ENCODE measurements at places on chromosomes 5 and 9.

DNA sequence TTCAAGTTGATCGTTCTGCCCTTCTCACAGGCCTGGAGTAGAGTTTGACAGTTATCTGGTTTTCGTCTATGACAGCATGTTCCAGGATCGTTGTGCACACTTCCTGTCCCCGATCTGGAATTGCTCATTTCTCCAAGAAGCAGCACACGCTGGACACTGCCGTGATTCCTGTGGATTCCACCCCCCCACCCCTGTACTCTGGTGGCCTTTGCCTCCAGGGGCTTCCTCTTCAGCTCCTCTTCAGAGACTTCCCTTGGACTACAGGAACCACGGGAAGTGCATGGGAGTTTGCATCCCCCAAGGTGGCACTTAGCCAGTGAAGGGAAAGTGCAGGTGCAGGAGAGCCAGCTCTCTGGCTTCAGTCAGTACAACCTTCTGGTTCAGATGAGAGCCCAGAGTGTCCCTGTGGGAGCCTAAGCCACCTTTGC lies 160.7 kb downstream of the CACNA1B start:
- DNase-seq = no peak

- no peak for DNase-seq
Measured at GRCh38 chr9:137707361-137707760, 88.6 kb downstream of the EHMT1 start.

- DNase-seq = no peak
Measured at GRCh38 chr9:21580636-21581378, 98.7 kb upstream of the IFNE start.

GRCh38 chr9:120931231-120932085 lies 4.9 kb upstream of the TRAF1 start:
- DNase-seq = no peak

DNA sequence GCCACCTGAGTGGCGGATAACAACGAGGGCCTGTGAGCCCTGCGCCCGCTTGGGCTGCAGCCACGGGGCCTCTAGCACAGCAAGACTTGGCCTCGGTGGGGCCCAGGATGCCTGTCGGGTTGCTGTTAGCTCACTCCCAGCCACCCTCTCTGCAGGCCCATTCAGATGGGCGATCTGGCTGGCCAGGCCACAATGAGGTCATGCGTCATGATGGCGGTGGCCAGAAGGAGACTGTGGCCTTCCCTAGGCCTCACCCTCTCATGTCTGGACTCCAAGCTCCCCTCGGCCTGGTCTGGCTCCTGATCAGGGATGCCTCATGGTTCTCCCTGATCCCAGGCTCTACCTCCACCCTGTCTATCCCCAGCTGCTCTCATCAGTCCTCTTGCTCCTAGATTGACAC lies 19.0 kb upstream of the TCOF1 start:
- DNase-seq = no peak

- no peak for DNase-seq
Measured at GRCh38 chr5:33806738-33807442, 84.9 kb downstream of the ADAMTS12 start.

GRCh38 chr5:169875091-169875728 lies 105.1 kb downstream of the INSYN2B start:
- DNase-seq = no peak

GRCh38 chr5:109614981-109615380 lies 74.7 kb upstream of the MAN2A1 start:
- DNase-seq = no peak

DNA sequence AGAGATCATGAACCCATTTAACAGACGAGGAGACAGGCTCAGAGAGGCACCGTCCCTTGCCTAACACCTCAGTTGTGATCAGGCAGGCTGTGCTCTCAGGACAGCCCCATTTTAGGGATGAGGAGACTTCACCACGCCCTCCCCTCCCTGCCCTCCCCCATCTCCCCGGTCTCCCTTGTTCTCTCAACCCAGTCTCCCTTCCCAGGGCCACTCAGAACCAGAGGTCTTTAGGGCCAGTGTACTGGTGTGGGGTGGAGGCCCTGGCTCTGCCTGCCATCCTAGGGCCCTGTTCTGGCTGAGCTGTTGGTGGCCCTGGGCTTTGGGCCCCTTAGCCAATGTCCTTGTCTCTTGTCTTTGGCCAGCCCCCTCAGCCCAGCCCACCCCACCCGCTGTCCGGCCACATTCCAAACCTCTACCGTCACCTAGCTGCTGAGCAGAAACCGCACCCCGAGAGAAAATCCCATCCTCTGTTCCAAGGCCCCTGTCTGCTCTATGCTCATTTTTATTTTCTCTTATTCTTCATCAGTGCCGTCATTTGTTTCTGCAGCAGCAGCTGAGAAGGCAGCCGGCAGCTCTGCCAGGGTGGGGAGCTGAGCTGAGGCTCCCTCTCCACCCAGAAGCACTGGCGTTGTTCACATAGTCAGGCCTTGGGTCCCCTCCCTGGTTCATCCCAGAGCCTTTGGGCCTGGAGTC lies 33.9 kb downstream of the OLFML2A start:
- DNase-seq = no peak

DNA sequence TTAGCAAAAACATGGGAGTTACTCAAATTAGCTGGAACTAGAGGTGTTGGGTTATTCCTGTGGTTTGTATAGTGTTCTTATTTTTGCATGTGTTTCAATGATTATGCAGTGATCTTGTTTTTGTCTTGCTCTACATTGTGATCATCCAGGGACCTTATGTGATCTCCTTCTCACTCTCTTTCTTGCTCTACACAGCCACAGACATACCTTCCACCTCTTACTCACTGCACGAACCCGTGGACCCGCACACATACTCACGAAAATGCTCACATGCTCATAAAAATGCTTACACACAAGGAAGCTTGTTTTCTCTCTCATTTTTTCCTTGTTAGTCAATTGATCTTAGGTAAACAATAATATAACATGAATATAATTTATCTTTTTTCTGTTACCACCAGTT lies 187.1 kb downstream of the KDM4C start:
- no peak for DNase-seq

DNA sequence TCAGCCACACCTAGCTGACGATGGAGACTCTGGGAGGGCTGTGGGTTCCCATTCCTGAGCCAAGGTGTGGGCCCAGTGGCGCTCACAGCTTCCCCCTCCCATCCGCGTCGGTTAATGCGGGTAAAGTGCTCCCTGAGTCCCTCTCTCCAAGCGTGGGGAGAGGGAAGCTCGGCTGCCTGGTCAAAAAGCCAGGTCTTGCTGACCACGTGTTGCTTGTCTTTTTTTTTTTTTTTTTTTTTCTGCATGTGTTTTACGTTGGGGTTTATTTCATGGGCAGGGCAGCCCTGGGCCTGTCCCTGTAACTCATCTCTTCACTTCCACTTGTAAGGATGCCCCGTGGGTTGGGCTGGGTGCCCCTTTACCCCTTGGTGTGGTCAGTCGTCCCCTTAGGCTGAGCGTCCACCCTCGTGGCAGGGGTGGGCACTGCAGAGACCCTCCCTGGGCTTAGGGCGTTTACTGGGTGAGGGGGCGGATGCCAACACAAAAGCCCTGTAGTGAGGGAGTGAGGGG lies 11.9 kb downstream of the NKD2 start:
- no peak for DNase-seq

DNA sequence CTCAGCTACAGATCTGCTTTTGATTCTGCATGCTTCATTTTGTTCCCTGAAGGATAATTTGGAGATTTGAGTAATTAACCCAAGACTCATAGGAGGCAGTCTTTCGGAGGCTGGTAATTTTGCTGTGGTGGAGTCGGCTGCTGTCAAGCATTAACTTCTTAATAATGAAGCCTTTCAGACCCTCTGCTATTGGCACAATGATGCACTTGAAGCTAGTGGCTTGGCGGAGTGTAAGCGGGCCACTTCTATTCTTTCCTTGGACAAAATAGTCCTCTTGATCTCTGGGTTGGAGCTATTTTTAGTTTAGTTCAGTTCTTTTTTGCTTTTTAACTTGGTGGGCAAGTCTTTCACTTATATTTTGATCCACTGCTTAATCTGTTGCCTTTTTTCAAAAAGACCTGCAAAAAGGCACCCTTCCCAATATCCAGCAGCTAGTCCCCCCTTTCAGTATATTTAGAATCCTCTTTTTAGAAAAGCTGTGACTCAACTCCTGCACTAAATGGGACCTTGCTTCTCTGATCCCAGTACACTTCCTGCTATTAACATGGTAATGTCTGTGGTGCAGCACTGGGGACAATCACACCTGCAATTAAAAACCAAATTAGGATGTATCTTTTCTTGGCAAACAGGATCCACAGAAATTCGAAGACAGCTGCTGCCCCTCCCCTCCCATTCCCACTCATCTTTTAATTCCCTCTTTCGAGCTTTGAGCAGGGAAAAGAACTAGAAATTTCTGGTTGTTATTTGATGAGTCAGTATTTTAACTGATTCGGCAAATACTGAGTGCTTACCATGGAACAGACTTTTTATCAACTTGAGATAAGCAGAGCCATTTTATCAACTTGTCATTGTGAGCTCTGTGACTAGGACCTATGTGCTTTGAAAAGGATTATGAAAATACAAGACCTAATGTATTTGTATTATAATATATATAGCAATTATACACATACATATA lies 169.4 kb upstream of the ANKRD55 start:
- no peak for DNase-seq

- no peak for DNase-seq
Measured at GRCh38 chr9:98164912-98165311, 27.5 kb downstream of the CORO2A start.

DNA sequence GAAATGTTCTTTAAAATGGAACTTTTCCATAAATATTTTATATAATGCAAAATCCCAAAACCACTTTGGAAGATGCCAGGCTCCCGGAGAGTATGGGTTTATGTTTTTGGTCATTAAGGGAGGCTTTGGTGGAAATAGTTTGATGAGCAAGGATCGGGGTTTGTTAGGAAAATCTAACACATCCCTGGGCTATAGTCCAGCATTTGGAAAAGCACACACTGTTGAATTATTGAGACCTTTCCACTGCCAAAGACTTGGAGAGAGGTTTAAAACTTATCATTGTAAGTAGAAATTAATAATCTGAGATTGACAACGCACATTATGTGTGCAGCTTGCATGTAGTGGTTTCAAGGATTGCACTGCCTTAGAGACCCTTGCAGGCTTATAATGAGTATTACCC lies 156.3 kb downstream of the PARP8 start:
- no peak for DNase-seq

DNA sequence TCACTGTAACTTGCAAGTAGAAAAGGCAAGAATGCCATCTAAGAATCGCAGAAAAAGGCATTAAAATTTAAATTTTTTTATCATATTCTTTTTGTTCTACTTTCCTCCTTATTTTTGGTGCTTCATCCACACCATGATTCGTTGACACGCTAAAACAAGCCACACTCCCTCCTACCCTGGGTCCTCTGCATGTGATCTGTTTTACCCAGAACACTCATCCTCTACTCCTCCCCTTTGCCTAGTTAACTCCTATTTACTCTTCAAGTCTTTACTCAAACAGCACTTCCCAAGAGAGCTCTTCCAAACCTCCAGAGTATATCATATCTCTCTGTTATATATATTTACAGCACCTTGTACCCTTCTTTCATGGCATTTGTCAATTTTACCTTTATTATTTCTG lies 61.4 kb upstream of the SRP19 start:
- no peak for DNase-seq

DNA sequence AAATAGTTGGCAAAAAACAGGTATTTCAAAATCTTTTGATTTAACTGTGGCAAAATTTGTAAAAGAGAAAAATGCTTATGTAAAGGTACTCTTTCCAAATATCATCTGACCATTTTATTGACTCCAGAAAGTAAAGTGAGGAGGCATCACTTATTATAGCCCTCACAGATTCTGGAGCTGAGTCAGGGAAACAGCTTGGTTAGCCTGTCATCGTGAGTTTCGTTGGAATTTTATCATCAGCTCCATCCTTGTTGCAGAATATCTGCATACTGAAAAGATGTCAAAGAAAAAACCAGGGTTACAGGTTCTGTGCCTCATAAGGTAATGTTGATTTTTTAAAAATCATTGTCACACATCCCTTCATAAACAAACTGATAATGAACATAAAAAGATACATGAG lies 74.8 kb downstream of the CDH6 start:
- DNase-seq = no peak

DNA sequence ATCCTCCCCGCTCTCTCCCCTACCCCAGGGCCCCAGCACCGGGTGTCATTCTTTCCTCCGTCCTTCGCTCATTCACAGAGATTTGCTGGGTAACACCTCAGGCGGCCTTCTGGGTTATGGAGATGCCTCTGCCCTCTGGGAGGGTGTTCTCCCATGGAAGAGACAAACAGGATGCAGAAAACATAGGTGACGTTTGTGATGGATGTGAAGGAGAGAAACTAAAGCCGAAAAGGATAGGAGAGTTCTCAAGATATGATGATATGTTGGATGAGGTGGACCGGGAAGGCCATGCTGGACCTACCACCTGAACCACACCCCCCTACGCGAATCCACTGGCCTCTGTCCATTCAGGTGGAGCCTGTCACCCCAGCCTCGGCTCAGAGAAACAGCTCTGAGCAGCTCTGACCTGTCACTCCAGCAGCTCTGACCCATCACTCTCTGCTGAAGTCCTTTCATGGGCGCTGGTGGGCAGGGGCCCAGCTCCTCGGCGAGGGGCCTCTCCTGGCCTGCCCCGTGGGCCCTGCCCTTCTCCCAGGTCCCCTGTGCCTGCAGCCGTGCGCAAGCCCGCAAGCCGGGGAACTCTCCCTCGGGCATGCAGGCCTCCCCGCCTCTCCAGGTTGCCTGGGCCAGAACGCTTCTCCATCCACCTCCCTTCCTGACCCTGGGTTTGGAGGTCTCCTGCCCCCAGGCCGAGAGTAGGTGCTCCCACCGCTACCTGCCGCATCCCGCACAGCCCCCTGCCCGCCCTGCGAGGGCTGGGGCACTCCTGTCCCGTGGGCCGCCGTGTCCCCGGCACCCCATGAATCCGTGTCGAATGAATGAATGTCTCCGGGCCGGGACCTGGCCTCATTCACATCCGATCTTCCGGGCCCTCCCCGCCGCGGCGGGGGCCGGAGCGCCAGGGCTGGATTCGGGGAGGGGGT lies 717 bp upstream of the NCS1 start:
- DNase-seq = no peak

DNA sequence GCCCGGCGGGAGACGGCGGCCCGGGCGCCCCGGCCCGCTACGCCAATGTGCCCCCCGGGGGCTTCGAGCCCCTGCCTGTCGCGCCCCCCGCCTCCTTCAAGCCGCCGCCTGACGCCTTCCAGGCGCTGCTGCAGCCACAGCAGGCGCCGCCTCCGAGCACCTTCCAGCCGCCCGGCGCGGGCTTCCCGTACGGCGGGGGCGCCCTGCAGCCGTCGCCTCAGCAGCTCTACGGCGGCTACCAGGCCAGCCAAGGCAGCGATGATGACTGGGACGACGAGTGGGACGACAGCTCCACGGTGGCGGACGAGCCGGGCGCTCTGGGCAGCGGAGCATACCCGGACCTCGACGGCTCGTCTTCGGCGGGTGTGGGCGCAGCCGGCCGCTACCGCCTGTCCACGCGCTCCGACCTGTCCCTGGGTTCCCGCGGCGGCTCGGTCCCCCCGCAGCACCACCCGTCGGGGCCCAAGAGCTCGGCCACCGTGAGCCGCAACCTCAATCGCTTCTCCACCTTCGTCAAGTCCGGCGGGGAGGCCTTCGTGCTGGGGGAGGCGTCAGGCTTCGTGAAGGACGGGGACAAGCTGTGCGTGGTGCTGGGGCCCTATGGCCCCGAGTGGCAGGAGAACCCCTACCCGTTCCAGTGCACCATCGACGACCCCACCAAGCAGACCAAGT lies 723 bp downstream of the SNX18 start:
- peak; percentile 22 for DNase-seq

Data from occipital lobe (tissue), 3 donors.